ENCODE measurements at places on chromosomes 13 and 19.

DNA sequence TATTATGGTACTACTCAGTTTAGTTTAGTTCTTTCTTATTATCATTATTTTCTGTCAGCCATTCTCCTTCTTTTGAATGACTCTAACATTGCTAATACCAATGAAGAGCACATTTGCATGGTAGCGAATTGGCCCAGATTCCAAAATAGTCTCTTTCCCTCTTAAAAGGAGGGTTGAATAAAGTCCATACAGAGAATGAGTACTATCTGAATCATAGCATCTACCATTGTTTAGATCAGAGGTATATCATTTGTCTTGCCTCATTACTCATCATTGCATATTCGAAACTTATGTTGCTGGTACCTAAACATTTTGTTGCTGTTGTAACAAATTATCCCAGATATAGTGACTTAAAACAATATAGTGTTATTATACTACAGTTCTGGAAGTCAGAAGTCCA, 1235.3 kb upstream of the ATXN8OS start:
- no peak for DNase-seq

DNA sequence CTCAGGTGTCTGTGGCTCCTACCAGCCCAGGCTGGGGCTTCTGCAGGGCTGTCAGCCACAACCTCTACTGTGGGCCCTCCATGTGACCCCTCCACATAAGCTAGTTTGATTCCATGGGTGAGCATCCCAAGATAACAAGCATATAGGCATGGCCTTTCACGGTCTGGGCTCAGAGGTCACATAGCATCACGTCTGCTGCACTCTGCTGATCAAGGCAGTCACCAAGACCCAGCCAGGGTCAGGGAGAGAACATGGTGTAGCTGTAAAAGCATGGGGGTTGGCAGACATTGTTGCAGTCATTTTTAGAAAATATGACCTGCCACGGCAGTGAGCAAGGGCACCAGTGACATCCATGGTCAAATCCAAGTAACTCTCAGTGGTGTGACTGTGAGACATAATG, 698.8 kb downstream of the UQCRFS1 start:
- no peak for DNase-seq

DNA sequence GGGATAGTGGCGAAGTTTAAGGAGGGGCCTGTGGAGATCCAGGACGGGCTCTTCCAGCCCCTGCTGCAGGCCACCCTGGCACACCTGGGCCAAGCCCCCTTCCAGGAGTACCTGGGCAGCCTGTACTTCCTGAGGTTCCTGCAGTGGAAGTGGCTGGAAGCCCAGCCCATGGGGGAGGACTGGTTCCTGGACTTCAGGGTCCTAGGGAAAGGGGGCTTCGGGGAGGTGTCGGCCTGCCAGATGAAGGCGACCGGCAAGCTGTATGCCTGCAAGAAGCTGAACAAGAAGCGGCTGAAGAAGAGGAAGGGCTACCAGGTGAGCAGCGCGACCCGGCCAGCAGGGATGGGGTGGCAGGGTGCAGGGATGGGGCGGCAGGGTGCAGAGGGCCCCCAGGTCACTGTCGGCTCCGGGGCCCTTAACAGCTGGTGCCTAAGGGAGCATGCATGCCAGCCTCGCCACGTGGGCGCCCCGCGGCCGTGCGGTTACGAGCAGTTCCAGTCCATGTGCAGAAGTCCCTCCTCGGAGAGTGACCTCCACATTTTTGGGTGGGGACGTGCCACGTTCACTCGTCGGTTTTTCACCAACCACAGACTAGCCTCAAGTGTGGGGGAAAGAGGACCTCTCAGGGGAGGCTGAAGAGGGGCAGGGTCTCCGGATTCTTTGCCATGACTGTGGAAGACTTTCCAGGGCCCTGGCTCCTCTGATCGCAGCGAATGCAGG, 912 bp downstream of the GRK1 start:
- no peak for DNase-seq

DNA sequence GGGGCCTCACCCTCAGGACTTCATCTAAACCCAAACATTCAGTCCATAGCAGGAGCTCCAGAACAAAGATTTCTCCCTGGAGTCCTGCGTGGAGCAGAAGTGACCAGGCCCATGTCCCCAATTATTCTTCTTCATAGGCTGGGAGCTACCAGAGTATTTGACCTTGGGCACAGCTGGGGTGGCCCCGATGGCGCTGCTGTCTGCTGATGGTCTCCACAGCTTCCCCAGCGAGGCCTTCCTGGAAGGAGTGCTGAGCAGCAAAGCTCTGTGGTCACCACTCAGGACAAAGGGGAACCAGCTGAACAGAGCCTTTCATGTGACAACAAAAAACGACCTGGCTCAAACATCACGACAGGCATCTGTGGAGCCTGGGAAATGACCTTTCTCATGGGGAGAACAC, 62.7 kb upstream of the ARGLU1 start:
- no peak for DNase-seq

- DNase-seq: no peak
Observed at GRCh38 chr13:98927951-98928927, 49.6 kb downstream of the DOCK9 start.

DNA sequence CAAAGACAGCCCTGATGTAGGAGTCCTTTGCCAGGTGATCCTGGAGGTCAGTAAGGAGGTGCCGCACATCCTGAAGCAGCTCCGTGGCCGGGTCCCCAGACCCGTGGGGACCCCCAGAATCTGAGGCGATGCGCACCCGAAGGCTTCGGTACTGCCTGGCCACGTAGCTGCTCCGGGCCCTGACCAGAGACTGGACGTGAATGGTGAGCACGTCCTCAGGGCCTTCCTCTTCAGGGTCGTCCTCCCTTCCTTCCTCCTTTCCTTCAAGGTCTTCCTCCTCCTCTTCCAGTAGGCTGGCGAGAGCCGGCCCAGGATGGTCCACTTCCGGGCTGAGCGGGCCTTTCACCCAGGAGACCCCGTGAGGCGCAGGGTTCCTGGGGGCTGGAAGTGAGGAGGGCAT, 7.5 kb downstream of the RINL start:
- DNase-seq: no peak

- DNase-seq: peak; percentile 9
Observed at GRCh38 chr13:41428155-41428554, 29.2 kb upstream of the RGCC start.

Data from stimulated activated CD8-positive, alpha-beta memory T cell treated with anti-CD3 and anti-CD28 coated beads, Interleukin-4, amount 100 ng/mL, for 1 hour (primary cell).